ENCODE measurements at places on chromosomes 13 and 19.

GRCh38 chr19:30649934-30650614, 277.9 kb downstream of the ZNF536 start:
- no peak for DNase-seq

DNA sequence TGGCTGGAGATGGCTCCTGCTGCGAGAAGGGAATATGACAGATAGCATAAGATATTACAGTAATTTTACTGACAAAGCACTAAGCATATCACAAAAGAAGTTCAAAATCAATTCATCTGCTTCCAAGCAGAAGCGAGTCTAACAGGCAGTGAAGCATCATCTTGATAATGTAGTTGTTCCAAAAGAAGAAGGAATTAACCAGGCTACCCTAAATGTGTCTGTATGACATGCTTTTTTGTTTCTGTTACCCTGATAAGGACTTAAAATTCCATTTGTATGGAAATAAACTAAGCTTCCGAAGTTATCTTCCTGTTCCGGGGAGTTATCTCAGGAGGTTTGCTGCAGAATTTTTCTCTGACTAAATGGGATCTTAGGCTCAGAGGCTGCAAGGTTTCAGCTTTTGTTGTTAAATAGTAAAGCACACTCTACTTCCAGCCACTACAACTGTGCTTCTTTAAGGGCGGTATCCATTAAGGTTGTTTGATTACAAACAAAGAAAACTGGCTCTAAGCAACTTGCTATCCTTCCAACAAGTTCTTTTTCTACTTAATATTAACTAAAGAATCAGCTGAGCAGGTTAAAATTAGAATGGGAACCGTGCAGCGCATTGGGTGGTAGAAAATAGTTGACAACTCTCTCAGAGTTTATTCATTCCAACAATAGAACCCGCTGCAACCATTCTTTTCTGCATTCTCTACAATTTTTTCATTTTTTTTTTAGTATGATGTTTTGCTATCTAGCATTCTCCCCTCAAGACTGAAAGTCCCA, 607.3 kb downstream of the UQCRFS1 start:
- no peak for DNase-seq

GRCh38 chr19:50969413-50969760, at the start of gene KLK6:
KLK6 (minus strand) TSS chr19:50969591; CDS start chr19:50968104, 1,487 bp downstream.
- no peak for DNase-seq

GRCh38 chr19:18269070-18269723, 5.1 kb downstream of the IQCN start:
- no peak for DNase-seq

DNA sequence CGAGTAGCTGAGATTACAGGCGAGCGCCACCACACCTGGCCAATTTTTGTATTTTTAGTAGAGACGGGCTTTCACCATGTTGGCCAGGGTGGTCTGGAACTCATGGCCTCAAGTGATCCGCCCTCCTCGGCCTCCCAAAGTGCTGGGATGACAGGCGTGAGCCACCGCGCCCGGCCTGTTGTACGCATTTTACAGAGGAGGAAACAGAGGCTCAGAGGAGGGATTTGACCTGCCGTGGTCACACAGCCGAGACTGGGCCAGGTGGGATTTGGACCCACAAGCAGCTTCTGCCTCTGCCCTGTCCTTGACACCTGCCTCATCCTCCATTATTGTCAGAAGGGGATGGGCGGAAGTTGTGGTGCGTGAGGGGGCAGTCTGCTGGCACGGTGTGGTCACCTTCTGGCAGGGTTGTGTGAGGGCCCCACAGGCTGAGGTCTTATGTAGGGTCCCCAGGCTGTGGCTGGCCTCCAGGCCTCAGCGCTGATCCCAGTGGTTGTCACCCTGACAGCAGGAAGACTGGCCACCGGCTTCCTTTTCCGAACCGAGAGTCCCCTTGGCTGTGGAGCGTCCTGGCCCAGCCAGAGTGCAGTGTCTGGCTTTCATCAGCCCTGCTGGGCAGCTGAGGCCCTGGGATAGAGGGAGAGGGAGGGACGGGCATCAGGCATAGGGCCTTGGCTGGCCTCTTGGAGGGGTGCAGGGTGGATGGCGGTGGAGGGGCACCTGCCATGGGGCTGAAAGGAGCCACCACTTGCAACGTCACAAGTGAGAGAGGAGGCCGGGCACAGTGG, 20.3 kb downstream of the NFIC start:
- no peak for DNase-seq

GRCh38 chr13:106118996-106119395, 416.5 kb downstream of the EFNB2 start:
- DNase-seq = no peak

GRCh38 chr13:42173789-42174343, 98.1 kb upstream of the AKAP11 start:
- DNase-seq = no peak

DNA sequence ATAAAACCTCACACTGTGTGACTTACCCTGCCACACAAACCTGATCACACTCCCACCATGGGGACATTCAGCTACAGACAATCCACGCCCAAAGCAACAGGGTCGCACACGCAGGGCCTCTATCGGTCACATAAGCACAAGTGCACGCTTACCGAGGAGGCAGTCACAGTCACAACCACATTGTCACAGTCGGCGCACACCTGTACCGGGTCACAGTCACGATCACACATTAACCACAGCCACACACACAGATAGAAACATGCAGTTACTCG, 579 bp downstream of the ZNF566 start:
- no peak for DNase-seq

DNA sequence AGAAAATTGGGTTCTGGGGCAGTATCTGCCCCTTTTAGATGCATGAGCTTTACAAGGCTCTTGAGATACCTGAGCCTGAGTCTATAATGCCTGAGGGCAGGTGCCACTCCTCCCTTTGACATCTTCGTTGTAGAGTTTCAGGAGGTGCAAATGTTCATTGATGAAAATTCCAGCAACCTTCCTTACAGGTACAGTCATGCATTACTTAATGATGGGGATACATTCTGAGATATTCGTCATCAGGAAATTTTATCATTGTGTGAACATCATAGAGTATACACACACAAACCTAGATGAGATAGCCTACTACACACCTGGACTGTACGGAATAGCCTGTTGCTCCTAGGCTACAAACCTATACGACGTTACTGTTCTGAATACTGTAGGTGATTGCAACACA, 310.0 kb downstream of the SHISA2 start:
- DNase-seq = no peak

DNA sequence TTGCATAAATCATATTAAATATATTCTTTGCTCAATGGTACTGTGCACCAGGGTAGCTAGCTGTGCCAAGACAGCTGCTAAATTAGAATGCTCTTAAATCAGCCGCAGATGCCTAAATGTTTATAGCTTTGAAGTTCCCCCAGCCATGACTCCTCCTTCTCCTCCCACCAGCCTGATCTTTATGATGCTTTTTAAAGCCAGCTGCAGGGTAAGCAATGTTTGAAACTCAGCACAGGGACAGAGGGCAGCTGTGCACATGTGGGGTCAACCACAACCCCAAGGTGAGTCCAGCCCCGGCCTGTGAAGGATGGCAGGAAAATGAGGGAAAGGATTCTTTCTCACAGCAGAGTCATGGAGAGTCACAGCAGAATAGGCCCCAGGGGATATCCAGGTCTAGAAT, 635.7 kb downstream of the UQCRFS1 start:
- no peak for DNase-seq

DNA sequence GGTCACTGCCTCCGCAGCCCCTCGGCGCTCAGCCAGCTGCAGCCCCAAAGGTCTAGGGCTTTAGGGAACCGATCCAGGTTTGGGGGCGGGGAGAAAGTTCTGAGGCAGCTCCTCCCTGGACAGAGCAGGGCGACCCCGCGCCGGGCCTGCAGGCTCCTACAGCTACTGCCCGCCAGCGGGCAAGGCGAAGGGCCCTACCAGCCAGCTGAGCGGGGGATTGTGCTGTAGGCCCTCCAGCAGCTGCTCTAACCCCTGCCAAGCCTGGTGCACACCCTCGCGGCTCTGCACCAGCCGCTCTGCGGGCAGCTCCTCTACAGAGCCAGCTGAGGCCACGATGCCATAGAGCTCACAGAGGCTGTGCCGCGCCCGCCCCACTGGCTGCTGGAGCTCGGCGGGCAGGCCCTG, 14.0 kb downstream of the PLIN4 start:
- no peak for DNase-seq

- no peak for DNase-seq
Measured at GRCh38 chr13:113553511-113554332, 30.8 kb upstream of the TFDP1 start.

DNA sequence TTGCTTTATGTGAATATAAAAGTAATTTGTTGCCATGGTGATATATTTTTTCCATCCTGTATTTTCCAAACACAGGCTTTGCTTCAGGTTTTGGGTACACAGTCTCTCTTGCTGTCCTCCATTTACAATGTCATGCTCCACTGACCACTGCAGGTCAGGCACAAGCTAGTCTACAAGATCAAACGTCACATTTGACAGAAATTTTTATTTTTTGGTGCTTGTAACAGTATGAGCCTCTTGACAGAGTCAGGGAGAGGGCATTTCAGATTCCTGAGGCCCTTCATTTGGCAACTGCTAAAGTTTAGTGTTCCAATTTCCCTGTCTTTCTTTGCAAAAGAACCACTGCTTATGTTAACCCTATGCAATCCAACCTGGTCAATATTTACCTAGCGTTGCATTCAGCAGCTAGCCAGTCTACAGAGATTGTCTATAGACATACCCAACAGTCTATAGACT, 175.0 kb downstream of the RFC3 start:
- DNase-seq = no peak

DNA sequence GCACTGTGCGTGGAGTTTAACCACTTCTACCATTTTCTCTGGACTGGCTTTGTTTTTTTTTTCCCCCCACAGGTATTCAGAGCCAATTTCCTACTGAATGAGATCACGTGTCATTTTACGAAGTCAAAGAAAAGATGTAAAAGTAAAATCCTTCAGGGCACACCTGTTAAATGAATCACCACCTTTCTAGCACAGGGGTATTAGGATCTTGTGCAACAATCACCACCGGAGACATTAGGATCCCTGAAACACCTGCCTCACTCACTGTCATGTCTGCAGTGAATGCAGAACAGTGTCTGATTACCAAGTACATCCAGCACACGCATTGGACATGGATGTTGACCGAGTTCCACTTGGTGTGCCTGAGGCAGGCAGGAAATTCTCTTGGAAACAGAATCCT, 17.2 kb downstream of the BRD4 start:
- no peak for DNase-seq

GRCh38 chr19:3606174-3606689, 443 bp downstream of the TBXA2R start:
- DNase-seq = no peak

- no peak for DNase-seq
Measured at GRCh38 chr19:7533281-7533885, 2.1 kb upstream of the PNPLA6 start.

DNA sequence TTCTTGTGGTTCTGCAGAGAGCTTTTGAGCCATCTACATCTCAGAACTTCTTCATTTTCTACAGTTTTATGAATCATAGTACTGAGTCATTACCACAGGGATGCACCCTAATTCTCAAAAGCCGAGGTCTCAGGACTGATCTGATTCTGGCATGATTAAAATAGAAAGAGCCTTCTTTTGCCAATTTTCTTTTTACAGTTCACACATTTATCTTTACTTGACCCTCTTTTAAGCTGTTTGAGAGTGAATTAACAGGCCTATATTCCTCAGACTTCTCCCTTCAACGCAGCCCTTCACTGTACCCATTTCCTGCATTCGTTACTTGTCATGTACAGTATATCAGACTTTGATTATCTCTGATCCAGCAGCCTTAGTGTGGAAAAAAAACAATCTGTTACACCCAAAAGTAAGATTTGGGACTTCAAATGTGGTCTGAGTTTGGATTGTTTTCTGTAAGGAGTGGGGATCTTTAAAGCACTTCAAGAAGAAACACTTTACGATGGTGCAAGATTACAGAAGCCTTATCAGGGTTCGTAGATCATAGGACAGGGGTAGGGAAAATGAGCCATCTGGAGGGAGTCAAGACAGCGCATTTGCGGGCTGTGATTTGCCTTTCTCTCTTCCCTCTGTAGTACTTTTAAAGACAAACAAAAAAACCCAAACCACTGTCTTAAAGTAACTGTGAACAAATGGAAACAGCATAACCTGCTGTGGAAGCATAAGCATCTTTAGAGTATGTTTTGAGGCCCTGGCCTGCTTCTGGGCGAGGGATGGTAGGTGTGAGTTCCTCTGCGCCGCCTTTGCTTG, 15.3 kb upstream of the GPR183 start:
- no peak for DNase-seq

- no peak for DNase-seq
Measured at GRCh38 chr19:44824761-44825160, 15.9 kb downstream of the BCAM start.

GRCh38 chr19:2274185-2274711, 7.7 kb downstream of the PEAK3 start:
- DNase-seq = no peak

Measured in progenitor cell of endocrine pancreas (in vitro differentiated cells).